ENCODE measurements at places on chromosomes 13 and 19.
A peak's percentile ranks its signal among the peaks of the same experiment; 100 is the strongest.

GRCh38 chr13:84645196-84646012, 763.1 kb upstream of the SLITRK1 start:
- DNase-seq: no peak

DNA sequence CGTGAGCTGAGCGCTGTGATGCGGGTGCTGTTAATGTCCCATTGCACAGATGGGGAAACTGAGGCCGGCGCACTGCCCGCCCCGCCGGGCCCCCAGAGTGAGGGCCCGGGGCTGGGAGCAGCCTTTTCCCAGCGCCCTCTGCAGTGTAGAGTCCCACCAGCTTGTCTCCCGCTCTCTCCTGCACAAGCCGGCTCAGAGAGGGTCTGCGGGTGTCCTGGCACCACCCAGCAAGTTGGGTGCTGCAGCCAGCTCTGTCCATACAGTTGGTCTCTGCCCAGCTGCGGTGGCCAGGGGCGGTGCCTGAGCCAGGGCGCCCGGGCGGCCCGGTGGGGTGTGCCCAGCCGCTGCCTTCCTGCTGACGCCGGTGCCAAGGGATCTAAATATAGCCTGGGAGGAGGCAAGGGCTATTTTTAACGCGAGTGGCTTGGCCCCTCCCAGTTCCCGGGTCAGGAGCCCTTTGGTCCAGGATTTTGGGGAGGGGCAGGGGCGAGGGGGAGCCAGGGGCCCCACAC, 19.3 kb downstream of the GADD45B start:
- peak; percentile 51 for DNase-seq

DNA sequence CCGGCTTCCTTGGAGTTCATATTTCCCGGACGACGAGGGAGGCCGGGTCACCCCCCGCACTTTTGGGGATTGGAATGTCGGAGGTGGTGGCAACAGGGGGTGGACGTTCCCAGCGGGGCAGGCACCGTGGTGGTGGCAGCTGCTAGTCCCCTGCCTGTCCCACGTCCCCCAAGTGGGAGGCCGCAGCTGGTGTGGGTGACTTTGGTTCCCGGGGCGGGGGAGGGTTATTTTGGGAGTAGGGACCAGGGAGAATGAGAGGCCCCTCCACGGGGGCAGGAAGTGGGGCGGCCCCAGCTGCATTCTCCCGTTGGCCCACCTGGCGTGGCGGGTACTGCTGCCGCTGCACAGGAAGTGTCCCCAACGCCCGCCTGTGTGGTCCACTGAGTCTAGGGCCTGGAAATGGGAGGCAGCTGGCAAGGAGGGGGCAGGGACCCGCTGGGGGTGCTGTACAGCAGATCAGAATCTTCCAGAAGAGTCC, 11.1 kb upstream of the PLIN3 start:
- DNase-seq: no peak

DNA sequence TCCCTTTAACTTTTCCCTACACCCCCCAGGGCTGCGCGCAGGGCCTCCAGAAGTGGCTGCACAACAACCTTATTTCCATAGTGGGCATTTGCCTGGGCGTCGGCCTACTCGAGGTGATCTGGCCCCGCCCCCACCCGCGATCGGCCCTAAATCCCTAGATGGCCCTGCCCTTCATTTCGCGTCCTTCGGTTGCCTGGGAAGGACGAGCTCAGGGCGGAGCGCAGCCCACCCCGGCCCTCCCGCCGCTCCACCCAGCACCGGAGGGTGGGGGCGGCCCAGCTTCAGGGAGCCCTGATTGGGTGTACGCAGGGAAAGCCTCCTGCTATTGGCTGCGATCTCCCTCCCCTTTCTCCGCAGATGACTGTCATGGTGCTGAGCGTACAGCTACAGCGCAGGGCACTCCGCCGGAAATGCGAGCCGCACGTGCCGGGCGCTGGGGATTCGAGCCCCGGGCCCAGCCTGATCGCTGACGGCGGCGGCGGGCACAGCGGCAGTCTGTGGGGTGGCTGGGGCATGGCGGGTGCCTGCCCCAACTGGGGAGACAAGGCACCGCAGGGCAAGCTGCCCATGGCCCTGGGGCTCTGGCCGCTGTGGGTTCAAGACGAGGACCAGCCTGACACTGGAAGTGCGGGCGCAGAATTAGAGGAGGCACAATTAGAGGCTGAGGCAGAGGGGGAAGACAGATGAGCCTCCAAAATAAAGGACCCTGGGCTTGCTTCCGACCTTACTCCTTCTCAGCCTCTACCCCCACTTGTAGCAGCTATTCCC, 4.3 kb downstream of the CD37 start:
- DNase-seq: no peak

- no peak for DNase-seq
Observed at GRCh38 chr13:30871588-30872275, 34.3 kb upstream of the MEDAG start.

GRCh38 chr13:30088312-30088855, 219.0 kb downstream of the KATNAL1 start:
- no peak for DNase-seq

- no peak for DNase-seq
Observed at GRCh38 chr13:21078501-21078900, 17.1 kb upstream of the LATS2 start.

GRCh38 chr13:81686877-81687276, 1346.0 kb upstream of the SPRY2 start:
- DNase-seq: no peak

DNA sequence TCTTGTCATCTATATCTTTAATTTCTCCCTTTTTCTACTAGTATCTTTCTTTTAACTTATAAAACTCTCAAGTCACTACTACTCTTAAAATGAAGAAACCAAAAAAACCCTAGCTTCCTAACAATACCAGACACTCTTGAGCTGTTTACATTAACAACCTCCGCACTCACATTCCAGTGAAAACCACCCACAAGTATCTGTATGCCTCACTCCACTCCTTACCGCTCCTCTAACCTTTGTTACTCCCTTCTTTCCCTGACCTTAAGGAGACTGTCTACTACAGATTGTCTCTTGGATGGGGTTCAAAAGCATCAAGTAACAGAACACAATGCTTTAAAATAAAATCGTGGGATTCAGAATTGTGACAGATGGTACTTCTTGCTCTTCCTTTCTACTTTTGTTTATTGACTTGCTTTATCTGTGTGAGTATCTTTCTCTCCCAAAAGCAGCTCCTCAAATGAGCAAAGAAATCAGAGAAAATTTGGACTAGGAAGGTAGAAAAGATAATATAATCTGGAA, 110.0 kb upstream of the FBXL3 start:
- no peak for DNase-seq

- no peak for DNase-seq
Observed at GRCh38 chr13:79282976-79283375, 123.1 kb downstream of the RBM26 start.

DNA sequence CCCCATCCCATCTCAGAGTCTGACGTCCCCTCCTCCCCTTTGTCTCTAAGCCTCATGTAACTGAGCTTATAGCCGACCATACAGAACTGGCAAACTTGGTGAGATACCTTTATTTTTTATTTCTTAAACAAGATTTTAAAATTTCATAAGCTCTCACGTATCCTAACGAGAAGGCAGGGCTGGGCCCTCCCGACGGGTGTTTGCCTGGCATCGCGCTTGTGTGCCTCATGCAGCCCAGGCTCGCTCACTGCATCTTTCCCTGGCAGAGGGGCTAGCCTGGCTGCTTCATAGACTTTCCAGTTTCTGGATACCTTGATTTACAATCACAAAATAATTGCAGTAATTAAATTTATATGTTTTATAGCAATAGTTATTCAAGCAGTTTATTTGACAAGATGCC, 69.0 kb downstream of the GGACT start:
- DNase-seq: no peak

DNA sequence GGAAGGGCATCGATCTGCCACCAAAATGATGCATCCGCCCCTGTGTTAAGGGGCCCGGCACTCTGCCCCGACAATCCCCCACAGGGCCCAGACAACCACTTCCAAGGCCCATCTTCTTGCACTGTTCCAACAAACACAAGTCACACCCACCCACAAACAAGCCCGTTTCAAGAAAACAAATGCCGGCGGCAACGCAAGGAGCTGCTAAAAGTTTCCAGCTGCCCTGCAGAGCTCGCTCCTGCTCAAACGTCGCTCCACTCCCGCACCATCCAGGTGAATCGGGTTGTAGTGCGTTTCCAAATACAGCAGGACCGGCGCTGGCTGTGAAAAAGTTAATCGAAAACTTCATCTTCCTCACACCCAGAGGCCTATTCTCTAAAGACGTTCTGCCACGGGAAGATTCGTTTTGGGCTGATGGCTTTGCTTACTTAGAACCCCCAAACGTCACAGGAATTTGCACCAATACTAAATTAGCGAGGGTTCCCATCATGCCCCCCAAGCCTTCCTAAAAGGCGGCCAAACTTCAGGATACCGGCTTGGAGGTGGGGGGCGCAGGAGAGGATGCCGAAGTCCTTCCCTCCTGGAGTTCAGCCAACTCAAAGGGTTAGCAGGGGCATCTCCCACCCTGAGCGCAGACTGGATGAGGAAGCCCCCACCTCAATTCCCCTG, 107.4 kb upstream of the DOCK9 start:
- peak; percentile 24 for DNase-seq

- DNase-seq: no peak
Observed at GRCh38 chr13:28755546-28755870, 36.7 kb upstream of the SLC46A3 start.

DNA sequence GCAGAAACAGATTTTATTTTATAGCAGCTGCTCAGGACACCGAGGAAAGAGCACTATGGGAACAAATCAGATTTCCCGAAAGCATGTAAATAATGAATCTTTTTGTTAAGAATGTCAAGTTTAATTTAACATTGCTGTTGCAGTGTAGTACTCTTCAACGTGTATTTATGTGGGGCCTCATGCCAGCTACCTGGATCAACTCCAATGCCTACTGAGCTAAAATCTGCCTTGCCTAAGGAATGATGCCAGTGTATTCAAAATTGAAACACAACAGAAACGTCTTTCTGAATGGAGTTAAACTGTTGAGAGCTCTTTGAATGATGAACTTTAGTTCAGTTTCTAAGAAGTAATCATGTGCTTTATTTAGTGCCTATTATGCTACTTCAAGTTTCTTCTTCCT, 1379.8 kb upstream of the ATXN8OS start:
- no peak for DNase-seq

- no peak for DNase-seq
Observed at GRCh38 chr13:113548778-113549621, 35.6 kb upstream of the TFDP1 start.

DNA sequence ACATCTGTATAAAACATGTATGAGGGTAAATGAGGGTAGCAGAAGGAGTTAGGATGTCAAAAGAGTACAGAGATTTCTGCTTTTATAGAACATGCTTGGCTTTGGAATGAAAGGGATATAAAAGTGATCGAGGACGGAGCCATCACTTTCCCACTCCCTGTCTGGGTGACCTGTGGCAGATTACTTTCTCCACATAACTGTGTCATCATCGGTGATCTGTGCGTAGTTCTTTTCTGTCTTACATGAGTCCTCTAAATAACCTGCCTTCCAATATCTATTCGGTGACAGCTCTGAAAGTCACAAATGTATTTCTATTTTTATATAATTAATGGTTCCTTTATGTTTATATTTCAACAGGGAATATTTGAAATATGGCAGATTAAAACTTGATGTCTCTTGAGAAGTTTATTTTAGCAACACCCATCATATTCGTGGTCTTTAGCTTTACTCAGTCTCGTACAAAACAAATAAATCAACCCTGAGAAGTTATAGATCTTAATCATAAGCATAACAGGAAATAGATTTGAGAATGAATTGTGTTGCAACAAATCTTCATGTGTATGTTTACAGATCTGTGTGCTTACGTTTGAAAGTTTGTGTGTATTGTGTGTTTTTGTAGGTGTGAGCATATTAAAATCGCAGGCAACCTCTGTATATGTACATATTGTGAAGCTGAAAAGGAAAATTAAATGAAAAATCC, 1094.3 kb downstream of the EFNB2 start:
- no peak for DNase-seq

DNA sequence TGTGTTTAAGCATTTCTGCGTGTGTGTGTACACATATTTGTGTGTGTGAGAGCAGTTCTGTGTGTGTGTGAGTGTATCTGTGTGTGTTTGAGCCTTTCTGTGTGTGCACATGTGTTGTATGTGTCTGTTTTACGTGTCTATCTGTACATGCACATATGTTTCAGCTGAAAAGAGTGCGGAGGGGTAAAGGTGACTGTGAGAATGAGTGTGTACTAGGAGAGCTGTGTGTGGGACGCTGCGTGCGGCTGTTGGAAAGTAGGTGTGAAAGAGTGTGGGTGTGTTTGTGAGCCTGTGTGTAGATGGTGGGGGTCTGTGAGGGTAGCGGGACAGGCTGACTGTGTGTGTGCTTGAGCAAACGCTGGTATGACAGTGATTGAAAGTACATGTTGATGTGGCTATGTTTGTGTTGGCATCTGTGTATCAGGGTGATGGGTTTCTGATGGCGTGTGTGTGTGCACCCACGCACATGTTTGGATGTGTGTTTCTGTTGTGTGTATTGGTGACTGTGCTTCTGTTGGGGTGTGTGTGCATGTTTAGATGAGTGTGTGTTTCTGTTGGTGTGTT, 7.5 kb upstream of the TPM4 start:
- no peak for DNase-seq

DNA sequence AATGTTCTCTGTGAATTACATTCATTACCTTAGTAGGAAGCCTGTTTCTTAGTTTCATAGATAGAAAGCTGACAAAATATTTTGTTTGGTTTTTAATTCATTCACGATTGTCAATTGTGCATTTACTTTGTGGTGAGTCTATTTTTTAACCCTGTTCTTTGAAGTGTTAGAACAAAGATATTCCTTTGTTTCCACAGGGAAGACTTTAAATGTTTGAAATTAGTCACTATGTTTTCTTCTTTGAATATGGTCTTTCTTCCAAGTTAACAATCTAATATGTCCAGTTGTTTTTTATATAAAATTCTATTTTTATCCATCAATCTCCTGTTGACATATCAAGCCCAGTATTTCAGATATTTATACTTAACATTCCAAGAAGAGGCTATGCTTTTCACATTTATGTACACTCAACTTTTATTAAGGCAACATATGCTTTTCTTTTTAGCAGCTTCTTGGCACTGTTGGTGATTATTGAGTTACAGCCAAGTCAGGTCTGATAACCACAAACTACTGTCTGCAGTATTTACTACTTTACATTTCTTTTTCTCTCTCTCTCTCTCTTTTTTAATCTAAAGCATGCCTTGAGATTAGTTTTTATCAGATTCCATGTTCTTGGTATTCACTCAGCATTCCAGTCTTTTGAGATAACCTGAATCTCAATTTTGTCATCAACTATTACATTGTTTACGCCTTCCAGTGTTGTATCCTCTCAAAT, 812.8 kb upstream of the SLC10A2 start:
- DNase-seq: no peak

GRCh38 chr19:45293682-45294081, 29.0 kb downstream of the CKM start:
- no peak for DNase-seq

DNA sequence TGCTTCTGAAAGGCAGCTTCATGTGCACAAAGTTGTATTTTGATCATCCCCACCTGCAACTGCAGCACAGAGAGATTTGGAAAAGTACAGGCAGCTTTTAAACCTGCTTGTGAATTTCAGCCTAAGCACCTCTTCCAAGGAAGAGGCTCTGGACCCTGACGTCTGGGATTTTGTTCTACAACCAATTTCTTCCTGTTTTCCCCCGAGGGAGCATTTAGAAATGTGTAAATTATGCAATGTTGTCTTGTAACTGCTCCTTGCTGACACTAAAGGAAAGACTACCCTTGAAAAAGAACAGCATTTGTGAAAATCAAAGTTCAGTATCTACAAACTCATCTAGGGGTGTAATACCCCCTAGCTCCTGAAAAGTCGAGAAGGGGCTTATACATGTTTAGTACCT, 15.4 kb downstream of the MED26 start:
- DNase-seq: no peak
